ENCODE measurements at places on chromosomes 13 and 19.

DNA sequence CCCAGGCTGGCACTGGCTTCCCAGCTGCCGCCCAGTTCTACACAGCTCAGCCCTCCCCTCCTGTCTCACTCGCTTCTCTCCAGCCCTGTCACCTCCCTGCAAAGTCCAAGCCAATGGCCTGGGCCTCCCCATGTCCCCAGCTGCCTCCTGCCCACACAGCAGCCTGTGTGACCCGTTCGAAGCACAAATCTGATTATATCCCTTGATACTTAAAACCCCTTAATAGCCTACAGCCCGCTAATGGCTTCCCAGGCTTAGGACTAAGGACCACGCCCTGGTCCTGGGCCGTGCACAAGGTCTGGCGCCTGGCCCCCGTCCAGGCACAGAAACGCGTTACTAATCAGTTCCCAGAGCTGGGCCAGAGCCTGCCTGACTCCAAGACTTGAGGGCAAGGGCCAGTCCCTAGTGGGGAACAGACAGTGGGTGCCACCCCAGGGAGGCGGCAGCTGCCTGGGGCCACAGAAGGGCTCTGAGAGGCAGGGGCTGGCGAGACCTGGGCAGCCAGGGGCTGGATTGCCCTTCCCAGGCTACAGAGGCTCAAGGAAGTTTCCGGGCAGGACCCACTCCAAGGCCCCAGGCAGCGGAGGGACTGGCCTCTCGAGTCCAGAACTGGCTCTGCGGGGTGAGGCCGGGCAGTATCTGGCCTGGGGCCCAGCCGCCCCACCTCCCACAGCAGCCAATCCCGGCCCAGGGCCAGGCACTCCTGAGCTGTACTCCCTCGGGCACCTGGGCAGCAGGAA is 10.4 kb downstream of the XAB2 start:
- DNase-seq: no peak

DNA sequence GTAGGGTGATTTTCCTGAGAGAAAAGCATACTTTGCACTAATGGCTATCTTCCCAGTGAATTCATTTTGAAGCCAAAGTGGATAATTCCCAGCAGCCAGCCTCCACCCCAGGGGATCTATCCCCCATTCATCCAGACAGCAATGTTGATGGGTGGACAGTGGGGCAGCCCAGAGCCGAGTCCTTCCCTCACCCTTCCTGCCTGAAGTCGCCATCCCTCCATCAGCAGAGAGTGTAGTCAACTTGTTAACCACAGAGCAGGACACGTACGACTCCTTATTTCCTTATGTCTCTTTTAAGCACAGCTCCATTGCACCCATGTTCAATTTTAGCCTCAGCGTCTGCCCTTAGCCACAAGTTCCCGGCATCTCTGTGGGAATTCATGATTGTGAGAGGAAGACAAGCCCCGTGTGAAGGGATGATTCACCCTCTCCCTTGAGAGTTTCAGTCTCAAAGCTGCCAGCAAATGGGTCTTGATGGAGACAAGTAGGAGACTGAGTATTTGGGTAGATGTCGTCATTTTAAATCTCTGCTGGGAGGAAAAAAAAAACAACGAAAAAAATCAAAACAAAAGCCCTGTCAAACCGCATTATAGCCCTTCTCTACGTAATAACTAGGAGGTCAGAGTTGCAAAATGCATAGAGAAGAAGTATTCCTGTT is 58.3 kb upstream of the MEDAG start:
- peak; percentile 27 for DNase-seq

DNA sequence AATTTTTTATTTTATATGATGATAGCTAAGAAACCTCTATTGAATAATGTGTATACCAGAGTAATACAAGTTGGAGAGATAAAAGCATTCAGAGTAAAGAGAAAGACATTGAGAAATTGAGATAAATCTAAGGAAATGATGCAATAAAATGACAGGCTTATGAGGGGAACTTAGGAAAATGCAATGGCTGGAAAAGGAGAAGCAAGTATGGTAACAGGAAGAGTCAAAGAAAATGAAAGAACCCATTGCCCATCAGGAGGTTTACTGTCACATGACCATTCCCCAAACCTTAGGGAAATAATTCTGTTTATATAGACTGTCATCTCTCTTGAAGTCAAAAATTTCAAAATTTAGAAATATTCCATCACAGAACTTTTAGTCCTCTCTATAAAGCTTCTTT is 808.0 kb upstream of the PRR20A start:
- no peak for DNase-seq

- DNase-seq: no peak
These were observed 49.5 kb upstream of the GPR12 start for GRCh38 chr13:26810095-26810494.

GRCh38 chr19:28603453-28603852 is 609.5 kb downstream of the UQCRFS1 start:
- no peak for DNase-seq

DNA sequence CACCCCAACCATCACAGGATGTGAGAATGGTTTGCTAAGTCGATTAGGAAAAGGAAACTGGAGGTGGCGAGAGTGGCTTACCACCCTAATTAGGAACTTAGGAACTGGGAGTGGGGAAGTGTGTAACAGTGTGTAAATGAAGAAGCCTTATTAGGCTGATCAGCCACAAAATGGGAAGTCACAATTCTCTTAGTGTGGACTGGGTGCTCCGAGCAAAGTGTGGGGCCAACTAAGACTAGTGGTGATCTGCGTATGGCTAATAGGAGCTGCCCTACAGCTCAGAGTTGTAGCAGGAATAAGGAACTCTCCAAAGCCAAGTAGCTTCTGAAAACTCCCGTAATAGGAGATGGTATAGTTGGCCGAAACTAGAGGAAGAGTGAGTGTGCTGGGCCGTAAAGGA is 7.6 kb downstream of the SIGLEC11 start:
- no peak for DNase-seq

DNA sequence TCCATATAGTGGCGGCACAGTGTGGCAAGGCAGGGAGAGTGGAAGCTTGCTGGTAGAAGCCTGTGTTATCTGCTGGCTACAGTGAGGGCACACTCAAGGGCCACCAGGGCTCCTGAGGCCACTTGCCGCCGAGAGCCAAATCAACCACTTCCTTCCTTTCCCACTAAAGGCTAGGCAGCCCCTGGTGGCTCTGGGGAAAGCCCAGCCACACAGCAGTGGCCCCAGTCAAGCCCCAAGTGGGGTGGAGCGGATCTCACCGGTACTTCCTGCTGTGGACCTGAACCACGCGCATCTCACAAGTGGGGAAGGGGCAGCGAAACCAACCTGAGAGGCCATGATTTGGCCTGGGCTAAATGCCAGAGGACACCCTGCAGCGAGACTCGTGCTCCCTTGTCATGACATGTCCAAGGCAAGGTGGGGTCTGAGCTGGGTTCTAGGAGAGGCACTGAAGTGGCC is 21.9 kb upstream of the SLC35E1 start:
- no peak for DNase-seq

DNA sequence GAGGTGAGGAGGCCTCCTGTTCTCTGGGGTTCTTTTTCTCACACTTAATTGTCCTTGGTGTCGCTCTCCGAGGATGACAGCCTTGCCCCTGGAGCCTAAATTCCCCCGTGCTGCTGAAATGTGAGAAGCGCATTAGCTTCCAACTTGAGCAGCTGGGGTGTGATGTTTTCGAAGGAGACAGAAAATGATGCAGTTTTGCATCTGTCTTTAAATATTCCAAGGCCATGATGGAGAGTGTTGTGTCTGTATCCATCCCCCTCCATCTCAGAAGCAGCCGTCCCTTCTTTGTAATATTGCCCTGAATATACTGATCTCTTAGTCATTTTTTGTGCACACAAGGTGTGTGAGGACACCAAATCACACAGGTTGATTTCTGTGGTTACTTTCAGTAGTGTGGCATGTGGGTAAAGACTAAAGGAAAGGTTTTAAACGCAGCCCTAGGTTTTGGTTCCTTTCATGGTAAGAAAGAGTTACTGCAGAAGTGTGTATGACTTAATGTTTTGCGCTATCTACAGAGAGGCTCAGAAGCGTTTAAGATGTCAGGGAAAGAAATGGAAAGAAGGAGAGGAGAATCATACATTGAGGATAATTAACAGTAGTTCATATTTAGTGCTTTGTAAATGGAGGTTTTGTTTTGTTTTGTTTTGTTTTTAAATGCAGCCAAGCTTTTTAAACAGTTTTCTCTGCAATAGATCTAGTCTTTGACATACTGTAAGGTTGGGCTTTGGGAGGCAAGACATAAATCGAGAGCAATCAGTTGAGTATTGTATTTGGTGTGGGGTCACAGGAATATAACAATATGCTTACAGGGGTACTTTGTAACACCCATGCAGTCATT is 1.6 kb downstream of the NBEA start:
- DNase-seq: peak; percentile 63

- no peak for DNase-seq
These were observed 109.8 kb upstream of the UFM1 start for GRCh38 chr13:38239874-38240273.

- DNase-seq: no peak
These were observed 543.2 kb downstream of the SLITRK6 start for GRCh38 chr13:85255978-85256377.

DNA sequence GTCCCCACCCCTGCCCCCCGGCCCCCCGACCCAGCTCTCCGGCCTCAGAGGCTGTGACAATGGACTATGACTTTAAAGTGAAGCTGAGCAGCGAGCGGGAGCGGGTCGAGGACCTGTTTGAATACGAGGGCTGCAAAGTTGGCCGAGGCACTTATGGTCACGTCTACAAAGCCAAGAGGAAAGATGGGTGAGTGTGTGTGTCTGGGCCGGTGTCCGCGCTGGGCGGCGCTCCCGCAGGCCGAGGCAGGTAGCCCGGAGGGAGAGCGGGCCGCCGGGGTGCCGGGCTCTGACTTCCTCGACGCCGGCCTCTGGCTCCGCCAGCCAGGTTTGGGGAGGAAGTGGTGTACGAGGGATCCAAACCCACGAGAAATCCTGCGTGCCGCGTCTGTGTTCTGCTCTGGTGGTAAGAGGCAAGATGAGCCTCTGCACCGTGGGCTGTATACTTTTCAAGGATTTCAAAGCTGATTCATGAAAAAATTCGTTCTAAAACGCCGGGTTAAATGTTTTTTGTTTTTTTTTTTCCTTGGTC is 718 bp downstream of the CDK8 start:
- peak; percentile 62 for DNase-seq
